Spinal cord (tissue), 10 donors: ENCODE measurements at places on chromosomes 2 and 18. TPM values are rescaled to one million over a fixed set of nuclear protein-coding genes. Genes with fewer than 3 reads are reported as not detected.
A peak's percentile ranks its signal among the peaks of the same experiment; 100 is the strongest.

GRCh38 chr2:232333361-232334135 lies 45.0 kb upstream of the ALPP start:
- no peak for DNase-seq

DNA sequence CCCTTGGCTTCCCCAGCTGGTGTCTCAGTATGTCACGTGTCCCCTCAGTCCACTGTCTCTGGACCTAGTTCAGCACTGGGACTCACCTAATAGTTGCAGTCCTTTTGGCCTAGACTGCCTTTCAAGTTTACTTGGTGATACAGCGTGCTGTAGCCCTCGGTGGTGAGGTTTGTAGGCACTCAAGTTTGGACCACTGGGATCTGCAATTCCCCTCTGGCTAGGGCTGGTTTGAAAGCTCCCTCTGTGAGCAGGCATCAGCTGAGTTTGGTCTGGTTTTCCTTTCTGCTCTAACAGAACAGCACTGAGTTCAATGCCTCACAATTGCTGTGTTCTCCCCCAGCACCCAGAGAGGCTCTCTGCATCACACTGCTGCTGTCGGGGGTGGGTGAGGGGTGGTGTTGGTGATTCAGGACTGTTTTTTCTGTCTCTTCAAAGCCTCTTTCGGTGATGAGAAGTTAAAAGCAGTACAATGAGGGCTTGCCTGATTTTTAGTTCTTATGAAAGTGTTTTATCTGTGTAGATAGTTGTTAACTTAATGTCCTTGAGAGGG lies 494.2 kb downstream of the TDRD15 start:
- no peak for DNase-seq

GRCh38 chr2:218983934-218984238 lies 1.1 kb downstream of the FEV start:
- no peak for DNase-seq

DNA sequence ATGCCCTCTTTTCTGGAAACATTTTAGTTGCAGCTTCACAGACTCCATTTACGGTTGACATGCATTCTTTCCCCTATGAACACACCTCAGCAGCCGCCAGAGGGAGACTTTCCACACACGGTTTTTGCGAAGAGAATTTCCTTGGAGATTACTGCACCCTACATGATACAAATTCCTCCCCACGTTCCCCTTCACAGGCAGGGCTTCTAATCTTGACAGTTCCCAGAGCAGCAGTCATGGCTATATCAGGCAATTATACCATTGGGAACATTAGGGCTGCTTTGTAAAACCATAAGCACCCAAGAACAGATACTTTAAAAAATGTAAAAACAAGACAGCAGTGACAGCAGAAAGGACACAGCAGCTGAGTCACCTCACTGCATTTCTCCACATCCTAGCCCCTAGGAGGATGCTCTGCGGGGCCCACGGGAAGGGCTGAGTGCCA lies 253.8 kb downstream of the TGIF1 start:
- peak; percentile 63 for DNase-seq

DNA sequence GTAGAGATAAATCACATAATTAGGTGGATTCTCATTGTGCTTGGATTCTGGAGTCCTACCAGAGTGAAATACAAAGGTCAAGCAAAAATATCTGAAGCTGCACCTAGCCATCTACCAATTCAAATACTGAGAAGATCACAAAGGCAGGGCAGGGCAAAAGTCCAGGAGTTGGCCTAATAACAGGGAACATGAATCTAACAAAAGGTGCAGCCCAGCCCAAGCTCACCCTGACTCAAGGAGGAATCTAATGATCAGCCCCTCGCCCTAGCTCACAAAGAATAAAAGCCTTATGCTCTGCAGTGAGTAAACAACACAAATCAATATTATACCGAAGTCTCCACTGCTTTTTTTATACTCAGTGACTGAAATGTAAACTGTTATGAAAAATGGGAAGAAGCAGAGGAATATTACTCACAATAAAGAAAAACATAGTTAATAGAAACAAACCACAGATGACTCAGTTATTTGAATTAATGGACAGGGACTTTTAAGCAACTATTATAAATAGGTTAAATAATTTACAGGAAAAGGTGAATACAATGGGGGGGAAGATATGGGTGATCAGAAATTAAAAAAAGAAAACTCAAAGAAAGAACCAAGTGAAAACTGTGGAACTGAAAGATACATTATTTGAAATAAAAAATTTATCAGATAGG lies 49.5 kb downstream of the ANTXR1 start:
- no peak for DNase-seq

- no peak for DNase-seq
Observed at GRCh38 chr18:45588376-45589355, 26.6 kb upstream of the SLC14A2 start.

DNA sequence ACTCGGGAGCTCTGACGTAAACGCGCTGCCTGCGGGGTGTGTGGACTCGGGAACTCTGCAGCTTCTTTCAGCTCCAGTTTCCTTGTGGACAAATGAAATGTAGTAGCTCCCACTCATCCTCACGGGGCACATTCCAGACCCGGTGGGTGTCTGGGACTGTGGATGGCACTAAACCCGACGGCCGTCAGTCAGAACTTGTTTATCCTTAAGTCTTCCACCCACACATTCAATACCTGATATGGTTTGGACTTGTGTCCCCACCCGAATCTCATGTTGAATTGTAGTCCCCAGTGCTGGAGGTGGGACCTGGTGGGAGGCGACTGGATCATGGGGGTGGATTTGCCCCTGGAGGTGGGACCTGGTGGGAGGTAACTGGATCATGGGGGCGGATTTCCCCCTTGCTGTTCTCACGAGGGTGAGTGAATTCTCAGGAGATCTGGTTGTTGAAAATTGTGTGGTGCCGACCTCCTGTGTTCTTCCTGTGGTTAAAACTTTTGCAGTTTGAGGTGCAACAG lies 81.2 kb upstream of the SNTG2 start:
- DNase-seq, result no peak

DNA sequence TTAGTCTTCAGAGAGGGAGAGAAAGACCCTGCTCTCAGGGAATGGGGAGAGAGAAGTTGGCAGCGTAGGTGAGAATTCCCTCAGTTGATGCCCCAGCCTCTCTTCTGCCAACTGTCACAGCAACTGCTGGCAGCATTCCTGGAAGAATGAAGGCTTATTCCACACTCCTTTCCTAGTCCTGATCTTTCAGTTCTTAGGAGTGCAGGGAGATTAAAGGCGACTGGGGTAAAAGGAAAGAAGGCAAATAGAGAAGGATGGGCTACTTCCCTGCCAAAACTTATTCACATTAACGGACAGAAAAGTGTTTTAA lies 65.9 kb upstream of the ACAA2 start:
- no peak for DNase-seq

- DNase-seq, result no peak
Observed at GRCh38 chr2:191854382-191855372, 7.8 kb upstream of the CAVIN2 start.

- no peak for DNase-seq
Observed at GRCh38 chr2:186772579-186772978, 76.4 kb downstream of the ZSWIM2 start.

GRCh38 chr2:6196449-6196848 lies 504.3 kb downstream of the SOX11 start:
- DNase-seq, result no peak

DNA sequence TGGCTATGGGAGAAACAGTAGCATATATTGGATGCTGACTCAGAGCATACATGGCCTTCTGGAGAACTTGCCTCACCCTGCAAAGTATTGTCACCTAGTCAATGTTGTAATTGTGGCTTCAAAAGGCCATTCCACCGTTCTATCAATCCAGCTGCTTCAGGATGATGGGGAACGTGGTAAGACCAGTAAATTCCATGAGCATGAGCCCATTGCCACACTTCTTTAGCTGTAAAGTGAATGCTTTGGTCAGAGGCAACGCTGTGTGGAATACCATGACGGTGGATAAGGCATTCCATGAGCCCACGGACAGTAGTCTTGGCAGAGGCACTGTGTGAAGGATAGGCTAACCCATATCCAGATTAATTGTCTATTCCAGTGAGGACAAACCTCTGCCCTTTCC lies 1300.1 kb upstream of the ACVR2A start:
- no peak for DNase-seq

DNA sequence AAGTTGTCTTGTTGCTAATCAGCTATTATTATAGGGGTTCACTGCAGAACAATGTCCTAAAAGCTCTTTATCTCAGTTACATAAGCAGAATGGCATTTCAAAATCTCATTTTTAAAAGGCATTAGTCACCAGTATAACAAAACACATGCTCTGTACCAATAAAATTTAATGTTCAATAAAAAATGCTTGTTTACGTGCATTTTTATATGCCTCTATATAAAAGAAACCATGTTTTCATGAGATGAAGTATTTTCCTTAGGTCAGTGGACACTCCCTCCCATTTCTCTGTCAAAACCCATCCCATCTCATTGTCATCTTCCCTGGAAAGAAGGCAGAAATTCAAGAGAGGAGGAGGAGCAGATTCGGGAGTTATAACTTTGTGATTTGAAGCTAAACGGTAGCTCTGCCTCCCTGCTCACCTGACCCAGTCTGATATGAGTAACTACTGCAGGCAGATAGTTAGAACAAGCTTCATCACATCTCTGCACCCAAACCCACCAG lies 231.9 kb upstream of the SIX2 start:
- no peak for DNase-seq

- DNase-seq, result no peak
Observed at GRCh38 chr2:41496908-41497307, 550.9 kb upstream of the PKDCC start.

- no peak for DNase-seq
Observed at GRCh38 chr2:137957033-137957432, 7.2 kb upstream of the HNMT start.

GRCh38 chr2:223003191-223003590 lies 48.8 kb upstream of the KCNE4 start:
- DNase-seq, result no peak

DNA sequence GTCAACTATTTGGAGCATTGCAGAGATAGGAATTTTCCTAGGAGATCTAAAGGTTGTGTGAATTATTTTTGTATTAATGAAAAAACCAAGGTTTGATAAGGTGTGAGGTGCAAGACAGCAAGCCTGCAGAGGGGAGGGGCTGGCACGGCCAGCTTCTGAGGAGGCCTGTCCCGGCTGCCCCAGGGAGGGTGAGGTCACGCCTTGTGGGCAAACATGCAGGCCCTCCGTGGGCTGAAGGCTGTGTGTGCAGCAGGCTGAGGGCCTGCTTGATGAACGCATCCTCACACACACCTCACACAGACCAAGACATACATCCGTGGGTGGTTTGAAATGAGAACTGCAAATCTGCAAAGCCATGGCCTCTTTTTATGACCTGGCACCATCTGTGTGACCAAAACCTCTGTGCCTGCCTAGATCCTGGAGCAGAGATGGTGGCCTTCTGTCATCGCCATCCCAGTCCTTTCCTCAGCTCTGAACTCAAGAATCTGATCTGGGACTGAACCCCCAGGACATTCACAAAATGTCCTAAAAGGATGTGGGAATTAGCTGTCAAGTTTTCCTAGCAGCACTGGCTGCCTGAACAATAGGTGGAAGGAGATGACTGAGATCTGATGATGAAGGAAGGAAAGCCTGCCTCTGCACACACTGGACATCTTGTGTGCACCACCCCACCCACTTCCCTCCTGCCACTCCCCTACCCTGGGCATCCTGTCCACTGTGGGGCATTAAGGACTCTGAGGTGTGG lies 102.4 kb upstream of the MGAT4A start:
- no peak for DNase-seq

GRCh38 chr18:911025-911424 lies 6.4 kb downstream of the ADCYAP1 start:
- DNase-seq, result peak; percentile 3

GRCh38 chr2:112724591-112725525 lies 4.0 kb downstream of the NT5DC4 start:
- no peak for DNase-seq

GRCh38 chr2:70091816-70092215 lies 4.5 kb downstream of the PCBP1 start:
- DNase-seq, result no peak

DNA sequence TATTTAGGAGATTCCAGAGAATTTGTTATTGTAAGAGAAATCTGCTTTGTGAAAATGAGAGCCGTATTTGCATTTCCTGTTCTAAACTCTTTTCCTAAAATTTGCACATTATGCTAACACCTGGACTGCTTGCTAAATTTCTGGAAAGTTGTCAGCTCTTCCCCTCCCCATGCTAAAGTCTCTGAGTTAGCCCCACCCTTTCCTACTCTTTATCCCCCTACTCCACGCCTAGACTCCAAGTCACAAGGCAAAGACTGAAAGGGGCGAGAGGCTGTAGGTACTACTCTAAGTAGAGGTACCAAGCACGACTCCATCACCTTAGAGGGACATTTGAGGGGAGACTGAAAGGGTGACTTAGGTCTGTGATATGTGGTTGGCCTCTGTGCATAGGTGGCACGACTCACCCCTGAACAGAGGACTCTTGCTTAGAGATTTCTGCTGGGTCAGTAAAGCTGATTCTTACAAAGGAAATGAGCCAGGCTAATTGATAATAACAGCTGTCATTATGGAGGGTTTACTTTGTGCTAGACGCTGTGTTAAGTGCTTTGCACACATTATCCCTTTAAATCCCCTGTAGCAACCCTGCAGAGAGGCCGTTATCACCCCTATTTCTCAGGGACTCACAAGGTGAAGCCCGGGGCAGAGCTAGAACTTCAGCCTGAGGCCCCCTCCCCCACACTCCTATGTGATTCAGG lies 373.5 kb downstream of the EN1 start:
- no peak for DNase-seq

- DNase-seq, result no peak
Observed at GRCh38 chr18:40812981-40813515, 1142.0 kb upstream of the PIK3C3 start.

DNA sequence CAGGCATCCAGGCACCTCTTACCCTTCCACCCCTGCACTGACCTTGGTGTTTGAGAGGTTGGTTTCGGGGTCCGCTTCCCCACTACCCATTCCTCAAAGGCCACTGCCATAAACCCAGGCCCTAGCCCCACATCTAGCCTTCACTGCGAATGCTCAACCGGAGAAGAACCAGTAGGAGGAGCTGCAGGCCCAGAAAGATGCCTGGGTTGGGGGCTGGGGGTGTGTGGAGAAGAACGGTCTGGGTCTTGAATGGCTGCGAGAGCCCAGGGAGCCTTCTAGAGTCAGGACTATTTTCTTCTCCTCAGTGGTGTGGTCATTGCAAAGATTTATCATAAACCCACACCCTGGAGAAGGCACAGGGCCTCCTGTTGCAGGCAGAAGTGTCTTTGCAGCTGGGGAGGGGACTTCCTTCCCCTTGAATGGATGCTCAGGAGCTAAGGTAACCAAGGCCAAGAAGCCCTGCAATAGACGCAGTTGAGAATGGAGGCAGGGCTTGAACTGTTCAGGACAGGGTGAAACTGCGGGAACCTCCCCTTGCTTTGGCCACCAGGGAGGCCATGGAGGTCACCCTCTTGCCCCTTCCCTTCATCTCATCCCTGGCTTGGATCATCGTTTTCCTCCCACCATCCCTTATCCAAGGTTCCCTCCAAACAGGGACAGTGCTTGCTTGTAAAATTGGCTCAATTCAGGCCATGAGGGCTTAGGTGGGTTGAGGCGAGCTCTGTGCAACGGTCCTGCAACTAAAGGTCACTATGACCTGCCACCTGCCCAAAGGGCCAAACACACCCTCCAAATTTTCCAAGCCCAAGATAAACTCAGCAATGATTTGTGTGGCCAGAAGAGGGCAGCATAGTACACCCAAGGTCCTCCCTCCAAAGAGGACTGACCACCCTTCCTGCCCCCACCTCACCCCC lies 20.9 kb downstream of the THNSL2 start:
- DNase-seq, result peak; percentile 20

CHRNA1 gene
- total RNA-seq, result 0.20 TPM

MAL gene
- 19.5 TPM for total RNA-seq

IMPACT gene
- 50.6 TPM for total RNA-seq

SNORC gene
- 4.6 TPM for total RNA-seq

ONECUT2 gene
- 4.5 TPM for total RNA-seq

SLC4A5 gene
- total RNA-seq, result 1.2 TPM

APCDD1 gene
- 94.7 TPM for total RNA-seq

ABCB11 gene
- total RNA-seq, result 0.20 TPM

SIX2 gene
- total RNA-seq, result 5.5 TPM
